ENCODE measurements at places on chromosomes 12 and 14.
A peak's percentile ranks its signal among the peaks of the same experiment; 100 is the strongest.

GRCh38 chr12:112965643-112966042 is 12.7 kb upstream of the OAS2 start:
- DNase-seq: no peak

GRCh38 chr12:7694556-7695236 is 879 bp downstream of the GDF3 start:
- no peak for DNase-seq

GRCh38 chr12:109433618-109434017 is 43.5 kb downstream of the KCTD10 start:
- no peak for DNase-seq

DNA sequence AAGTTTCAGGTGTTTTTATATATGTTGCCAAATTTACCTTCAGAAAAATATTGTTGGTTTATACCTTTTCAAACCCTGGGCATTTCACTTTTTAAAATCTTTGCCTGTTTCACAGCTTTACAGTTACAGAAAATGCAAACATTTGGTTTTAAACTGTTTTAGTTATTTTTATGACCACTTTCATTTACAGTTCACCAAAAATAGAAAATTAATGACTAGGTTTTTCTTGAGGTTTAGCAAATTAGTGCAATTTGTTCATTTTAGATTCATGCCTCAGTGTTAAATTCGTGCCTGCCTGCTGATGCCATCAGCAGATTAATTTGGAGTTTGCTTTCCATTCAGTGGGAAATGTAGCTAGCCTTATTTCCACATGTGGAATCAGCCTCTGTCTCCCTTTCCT is 45.5 kb downstream of the RIC8B start:
- DNase-seq: no peak

DNA sequence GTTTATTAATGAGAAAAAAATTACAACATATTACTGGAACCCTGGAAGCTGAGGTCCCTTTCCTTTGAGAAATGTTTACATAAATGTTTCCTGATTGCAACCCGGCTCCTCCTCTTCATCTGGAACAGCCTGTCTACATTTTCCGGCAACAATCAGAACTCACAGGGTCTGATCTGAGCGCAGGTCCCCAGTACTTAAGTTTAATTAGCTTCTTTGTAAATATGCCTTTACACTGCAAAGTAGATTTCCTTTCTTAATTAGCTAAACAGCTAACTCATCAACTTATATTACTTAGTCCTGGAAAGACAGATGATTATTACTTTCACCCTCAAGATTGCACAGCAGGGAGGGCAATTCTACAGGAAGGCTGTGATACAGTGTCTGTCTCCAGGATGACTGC is 213.0 kb downstream of the MON2 start:
- no peak for DNase-seq

GRCh38 chr12:72282721-72283120 is 10.6 kb downstream of the TRHDE start:
- no peak for DNase-seq

GRCh38 chr12:111773801-111774551 is 7.2 kb downstream of the ALDH2 start:
- peak; percentile 59 for DNase-seq

DNA sequence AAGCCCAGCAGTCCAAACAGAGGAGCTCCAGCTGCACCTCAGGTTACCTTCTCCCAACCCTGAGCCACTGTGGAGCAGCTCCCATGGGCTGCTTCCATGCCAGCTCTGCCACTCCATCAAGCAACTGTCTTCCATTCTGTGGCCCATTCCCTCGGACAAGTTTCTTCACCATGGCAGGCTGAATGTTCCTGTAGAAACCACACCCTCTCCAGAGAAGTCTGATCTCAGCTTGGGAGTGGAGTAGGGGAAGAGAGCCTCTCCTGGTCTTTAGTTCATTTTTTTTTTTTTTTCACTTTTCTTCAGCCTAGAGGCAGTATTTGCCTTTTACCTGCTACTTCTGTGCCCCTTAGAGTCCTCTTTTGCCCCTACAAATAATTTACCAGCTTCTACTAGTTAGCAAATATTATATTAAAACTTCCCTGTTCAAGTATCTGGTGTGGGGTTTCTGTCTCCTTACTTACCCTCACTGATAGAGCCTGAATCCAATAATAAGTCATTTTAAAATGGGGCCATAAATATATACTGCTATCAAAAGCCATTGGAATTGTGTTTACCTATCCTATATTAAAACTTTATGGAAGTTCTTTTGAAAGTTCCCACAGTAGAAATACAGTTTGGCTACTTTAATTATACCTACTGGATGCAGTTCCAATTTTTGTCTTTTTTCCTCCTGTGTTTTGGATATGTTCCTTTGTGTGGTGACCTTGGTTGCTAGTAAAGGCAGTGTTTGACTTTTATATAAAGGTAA is 11.7 kb upstream of the SLC17A8 start:
- no peak for DNase-seq

DNA sequence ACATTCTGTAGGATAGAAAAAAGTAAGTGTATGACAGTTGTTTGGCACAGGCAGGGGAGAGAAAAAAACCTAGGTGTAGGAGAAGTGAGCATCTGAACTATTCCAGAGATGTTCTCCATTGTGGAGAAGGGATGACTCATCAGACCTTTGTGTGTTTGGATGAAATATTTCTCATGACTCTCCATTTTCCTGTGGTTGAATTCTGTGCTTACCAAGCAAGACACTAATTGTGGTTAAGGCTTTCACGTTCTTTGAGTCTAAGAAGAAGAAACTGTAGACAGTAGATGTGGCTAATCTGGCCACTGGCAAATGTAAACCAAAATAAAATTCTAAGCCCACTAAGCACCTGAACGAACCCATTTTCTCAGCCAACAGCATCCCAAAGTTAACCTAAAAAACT is 107.9 kb upstream of the GZMB start:
- DNase-seq: no peak

- no peak for DNase-seq
These were observed 271.2 kb downstream of the EGLN3 start for GRCh38 chr14:33679461-33680225.

GRCh38 chr12:58883576-58884334 is 36.5 kb downstream of the LRIG3 start:
- DNase-seq: no peak
